ENCODE measurements at places on chromosomes 3 and 15.
A peak's percentile ranks its signal among the peaks of the same experiment; 100 is the strongest.

DNA sequence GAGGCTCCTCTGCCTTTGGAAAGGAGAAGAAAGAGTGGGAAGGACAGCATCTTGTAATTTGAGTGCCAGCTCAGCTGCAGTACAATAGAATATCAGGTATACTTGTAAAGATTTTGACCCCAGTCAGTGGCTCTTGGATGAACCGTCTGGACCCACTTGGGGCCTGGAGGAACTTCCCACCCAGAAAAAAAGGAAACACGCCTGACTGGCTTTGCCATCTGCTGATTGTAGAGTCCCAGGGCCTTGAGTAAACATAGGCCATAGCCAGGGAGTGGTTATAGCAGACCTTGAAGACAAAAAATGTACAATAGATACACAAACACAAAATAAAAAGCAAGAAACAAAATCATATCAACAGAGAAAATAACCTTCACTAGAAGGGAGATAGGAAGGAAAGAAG is 112.1 kb downstream of the GOLIM4 start:
- no peak for DNase-seq

DNA sequence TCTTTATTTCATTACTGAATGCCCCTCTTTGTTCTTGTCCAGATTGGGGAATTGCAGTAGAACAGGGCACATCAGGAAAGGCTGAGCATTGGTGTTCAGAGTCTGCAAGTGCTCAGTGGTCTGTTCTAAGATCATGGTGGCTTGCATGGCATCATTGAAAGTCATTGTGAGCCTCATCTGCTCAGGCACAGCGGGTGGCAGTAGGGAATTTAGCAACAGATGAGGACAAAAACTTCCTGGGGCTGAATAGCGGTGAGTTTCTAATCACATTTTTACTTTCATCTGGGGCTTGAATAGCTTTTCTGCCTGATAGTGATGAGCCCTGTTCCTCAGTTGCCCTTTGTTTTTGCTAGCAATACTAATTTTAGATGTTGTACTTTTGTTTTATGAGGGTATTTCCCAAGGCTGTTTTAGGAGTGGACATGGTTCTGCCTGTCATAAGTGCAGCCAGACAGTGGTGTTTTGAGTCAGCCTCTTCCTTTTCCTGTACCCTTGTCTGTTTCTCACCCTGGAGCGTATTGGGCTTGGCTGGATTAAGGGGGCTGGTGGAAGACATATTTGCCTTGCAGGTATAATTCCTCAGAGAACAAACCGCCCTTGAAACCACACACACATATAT is 127.2 kb upstream of the IL12A start:
- DNase-seq, result no peak

- no peak for DNase-seq
Measured at GRCh38 chr3:187831125-187832051, 86.1 kb upstream of the BCL6 start.

DNA sequence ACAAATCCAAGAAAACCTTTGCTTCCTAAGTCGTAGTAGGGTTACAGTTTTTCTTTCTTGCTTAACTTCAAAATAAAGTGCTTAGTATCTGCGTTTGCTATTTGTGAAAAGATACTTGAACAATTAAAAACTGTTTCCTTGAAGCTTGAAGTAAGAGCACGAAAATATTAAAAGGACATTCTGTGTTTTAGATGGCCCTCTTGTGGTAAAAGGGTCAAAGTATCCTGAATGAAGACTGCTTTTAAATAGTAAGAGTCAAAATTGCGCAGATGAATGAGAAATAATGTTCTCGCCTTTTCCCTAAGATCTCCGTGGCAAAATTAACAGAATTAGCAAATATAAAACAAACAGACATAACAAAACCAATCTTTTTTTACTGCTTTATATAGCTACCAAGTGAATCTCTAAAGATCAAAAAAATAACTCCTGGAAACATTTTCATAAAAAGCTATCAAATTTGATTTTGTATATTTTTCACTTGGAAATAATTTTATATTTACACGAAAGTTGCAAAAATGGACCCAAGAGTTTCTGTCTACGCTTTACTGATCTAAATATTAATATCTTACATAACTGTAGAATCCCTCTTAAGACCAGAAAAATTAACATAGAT is 175.4 kb downstream of the MBNL1 start:
- DNase-seq, result peak; percentile 22

GRCh38 chr15:43975326-43975725 is 148.5 kb downstream of the WDR76 start:
- no peak for DNase-seq

GRCh38 chr3:26753095-26753494 is 130.5 kb downstream of the LRRC3B start:
- no peak for DNase-seq

GRCh38 chr3:122785231-122785630 is 8.4 kb downstream of the HSPBAP1 start:
- DNase-seq, result no peak

DNA sequence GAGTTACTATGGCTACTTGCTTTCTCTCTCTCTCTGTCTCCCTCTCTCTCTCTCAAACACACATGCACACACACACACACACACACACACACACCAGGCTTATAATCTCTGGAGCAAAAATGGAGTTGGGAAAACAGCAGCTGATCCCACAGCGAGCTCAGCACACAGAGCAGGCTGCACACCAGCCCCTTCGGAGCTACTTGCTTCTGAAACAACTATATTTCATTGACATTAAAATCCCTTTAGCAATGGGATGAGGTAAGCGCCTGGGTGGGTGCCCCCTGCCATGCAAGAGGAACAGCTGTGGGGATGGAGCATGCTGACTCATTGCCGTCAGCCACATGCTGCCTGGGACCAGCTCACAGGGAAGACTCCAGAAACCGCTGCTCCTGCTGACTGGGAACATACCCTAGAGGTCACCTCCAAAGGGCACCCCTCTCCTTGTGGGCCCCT is 45.7 kb downstream of the B3GNT5 start:
- DNase-seq, result peak; percentile 23

GRCh38 chr3:23600167-23600871 is 205.4 kb upstream of the UBE2E1 start:
- DNase-seq, result peak; percentile 33

DNA sequence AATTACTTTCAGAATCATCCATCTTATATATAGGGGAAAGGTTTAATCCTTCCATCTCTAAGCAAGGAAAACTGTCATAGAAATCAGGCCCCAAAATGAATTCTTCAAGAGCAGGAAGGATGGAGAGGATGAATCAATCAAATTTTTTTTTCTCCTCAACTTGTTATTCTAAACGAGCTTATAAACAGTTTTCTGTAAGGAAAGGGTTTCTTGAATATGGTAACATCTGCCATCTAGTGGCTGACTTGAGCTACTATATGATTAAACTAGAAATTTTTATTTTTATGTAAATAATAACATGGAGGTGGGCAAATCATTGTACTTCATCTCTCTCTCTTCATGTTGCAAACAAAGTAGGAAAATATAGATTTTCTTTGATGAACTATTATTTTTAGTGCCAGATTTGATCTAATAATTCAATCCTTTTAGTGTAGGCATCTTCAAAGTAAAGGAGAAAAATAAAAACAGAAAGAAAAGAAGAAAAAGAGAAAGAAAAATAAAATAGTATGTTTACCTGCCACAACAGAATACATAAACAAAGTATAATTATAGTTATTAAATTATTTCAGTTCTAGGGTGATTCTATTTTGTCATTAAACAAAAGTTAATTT is 146.6 kb downstream of the SERPINI1 start:
- DNase-seq, result peak; percentile 38

DNA sequence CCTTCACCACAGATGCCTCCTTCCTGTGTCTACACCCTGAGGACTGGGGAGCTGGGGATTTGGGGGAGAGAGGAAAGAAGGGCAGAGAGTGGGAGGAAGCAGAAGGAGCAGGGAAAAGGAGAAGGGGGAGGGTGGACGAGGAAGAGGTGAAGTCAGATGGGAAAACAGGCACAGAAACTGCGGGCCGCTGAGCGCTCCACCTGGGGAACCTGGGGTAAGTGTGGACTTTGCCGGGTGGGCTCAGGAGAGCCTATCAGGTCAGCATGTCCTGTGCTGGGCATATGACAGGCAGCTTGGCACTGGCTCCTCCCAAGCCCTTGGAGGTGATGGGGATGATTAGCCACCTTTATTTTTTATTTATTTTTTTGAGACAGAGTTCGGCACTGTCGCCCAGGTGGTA is 62.6 kb downstream of the CORO2B start:
- DNase-seq, result no peak

DNA sequence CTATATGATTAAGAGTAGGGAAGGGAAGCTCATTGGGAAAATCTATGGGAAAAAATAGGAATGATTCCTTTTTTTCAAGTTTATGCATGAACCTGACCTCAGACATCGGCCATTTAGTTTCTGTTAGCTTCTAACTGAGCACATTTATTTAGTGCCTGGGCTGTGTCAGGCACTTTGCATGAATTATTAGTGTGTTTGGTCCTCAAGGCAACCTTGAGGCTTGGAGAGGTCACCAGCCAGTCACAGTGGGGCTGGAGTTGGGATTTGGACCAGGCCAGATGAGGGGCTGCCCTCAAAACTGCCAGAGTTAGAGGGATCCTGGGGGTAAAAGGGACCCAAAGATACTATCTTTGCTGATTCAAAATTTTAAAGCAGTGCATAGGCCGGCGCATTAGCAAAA is 8.1 kb downstream of the SIAH2 start:
- DNase-seq, result no peak

DNA sequence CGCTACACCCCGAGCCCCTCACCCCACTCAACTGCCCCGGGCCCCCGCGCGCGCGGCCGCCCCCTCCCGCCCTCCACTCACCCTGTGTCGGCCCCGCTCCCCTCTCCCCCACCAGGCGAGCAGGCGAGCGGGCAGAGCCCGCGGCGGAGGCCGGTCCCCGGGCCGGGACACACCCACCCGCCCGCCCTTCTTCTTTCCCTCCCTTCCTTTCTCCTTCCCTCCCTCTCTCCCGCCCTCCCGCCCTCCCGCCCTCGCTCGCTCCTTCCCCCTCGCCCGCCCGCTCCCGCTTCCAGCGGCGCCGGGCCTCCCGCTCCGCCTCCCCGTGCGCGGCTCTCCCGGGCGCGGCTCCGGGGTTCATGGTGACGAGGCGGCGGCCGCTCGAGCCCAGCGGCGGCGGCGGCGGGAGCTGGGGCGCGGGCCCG is at the start of gene CTDSPL:
CTDSPL (plus strand) TSS at position 261 of the 422 bp plus-strand sequence. CDS start 320 bp downstream, outside the sequence.
- peak; percentile 35 for DNase-seq

DNA sequence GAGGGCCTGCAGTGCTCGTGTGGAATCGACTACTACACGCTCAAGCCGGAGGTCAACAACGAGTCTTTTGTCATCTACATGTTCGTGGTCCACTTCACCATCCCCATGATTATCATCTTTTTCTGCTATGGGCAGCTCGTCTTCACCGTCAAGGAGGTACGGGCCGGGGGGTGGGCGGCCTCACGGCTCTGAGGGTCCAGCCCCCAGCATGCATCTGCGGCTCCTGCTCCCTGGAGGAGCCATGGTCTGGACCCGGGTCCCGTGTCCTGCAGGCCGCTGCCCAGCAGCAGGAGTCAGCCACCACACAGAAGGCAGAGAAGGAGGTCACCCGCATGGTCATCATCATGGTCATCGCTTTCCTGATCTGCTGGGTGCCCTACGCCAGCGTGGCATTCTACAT is 3.8 kb downstream of the RHO start:
- no peak for DNase-seq

DNA sequence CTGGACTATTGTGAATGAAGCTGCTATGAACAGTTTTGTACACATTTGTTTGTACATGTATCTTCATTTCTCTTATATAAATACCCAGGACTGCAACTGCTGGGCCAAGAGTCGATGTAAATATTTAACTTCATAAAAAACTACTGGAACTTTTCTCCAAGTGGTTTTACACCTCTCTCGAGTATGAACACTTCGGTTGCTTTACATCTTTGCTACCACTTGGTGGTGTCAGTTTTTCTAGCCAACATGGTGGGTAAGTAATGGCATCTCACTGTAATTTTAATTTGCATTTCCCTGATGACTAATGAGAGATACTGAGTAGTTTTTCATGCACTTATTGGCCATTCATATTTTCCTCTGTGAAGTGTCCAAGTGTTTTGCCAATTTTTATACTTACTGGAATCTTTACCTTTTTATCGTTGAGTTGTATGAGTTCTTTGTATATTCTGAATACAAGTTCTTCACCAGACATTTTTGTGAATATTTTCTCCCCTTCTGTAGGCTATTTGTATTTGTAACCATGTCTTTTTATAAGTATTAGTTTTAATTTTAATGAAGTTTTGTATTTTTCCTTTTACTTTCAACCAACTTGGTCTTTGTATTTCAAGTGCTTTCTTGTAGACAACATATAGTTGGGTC is 44.4 kb downstream of the PCOLCE2 start:
- peak; percentile 62 for DNase-seq

- DNase-seq, result peak; percentile 62
Measured at GRCh38 chr3:152331018-152331541, 62.4 kb downstream of the MBNL1 start.

GRCh38 chr3:149258298-149258697 is 36.7 kb upstream of the CP start:
- no peak for DNase-seq

GRCh38 chr3:191170097-191170496 is 28.9 kb upstream of the OSTN start:
- DNase-seq, result no peak

- no peak for DNase-seq
Measured at GRCh38 chr3:144866476-144866875, 894.9 kb downstream of the DIPK2A start.

- no peak for DNase-seq
Measured at GRCh38 chr15:71826196-71826595, 15.8 kb downstream of the NR2E3 start.

DNA sequence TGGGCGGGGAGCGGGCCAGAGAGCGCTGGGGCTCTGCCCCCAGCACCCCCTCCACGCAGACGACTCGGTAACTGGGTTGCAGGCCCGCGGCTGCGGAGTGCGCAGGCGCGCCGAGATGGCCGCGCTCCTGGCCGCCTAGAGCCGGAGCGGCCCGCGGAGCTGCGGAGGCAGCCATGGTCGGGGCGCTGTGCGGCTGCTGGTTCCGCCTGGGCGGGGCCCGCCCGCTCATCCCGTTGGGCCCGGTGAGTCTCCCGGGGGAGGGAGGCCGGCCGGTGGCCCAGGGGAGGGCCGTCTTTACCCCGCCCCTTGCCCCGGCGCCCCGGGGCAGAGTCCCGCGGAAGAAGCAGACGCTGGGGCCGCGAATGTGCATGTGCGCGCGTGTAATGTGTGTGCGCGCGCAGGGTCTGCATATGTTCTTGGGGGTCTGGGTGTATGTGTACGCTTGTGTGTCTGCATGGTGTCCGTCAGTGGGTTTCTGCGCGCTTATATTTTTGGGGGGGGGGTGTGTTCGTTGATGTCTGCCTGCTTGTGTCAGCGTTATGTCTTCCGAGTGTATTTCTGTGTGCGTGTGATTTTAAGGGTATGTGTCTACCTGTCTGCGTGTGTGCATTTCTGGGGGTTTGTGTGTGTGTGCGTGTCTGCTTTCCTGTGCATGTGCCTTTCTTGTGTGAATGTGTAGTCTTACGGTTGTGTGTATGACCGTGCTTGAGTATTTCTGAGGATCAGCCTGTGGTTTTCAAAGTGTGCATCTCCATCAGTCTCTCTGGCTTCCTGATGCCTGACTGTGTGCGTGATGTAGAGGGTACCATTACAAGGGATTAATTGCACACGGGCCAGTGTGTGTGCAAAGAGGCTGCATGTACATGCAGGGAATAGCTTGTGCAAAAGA is at the start of gene ABHD14A:
ABHD14A (plus strand) TSS at position 102 of the 889 bp plus-strand sequence; CDS start at position 174, 72 bp downstream.
- peak; percentile 61 for DNase-seq
